ENCODE measurements at places on chromosomes 6 and 20. TPM values are rescaled to one million over a fixed set of nuclear protein-coding genes. Genes with fewer than 3 reads are reported as not detected.

The RIMS4 gene
- total RNA-seq, result 0.66 TPM

The SLC17A2 gene
- not detected for total RNA-seq

The TNNC2 gene
- total RNA-seq, result not detected

DNA sequence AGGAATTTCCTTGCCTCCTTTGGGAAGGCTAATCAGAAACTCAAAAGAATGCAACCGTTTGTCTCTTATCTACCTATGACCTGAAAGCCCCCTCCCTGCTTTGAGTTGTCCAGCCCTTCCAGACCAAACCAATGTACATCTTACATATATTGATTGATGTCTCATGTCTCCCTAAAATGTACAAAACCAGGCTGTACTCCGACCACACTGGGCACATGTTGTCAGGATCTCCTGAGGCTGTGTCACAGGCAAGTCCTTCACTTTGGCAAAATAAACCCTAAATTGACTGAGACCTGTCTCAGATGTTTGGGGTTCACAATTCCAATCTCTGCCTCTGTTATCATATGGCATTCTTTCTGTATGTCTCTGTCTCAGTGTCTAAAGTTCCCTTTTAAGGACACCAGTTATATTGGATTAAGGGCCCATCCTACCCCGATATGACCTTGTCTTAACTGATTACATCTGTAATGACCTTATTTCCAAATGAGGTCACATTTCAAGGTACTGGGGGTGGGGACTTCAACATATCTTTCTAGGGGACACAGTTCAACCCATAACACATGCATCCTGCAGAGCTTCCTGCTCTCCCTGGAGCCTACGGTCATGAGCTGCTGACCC is 513.5 kb upstream of the JARID2 start:
- H3K27ac ChIP-seq, result no peak overlapping the region
- no peaks in the 10 kb centered on the region for H3K27me3 ChIP-seq
- no peak overlapping the region for H3K4me3 ChIP-seq
- no peaks in the 10 kb centered on the region for H3K36me3 ChIP-seq
- DNase-seq, result no peak

GRCh38 chr6:98833057-98833306 is 1.4 kb upstream of the POU3F2 start:
- peaks cover 53% of the 10 kb centered on the region for H3K4me1 ChIP-seq
- H3K27me3 ChIP-seq, result peaks cover 100% of the 10 kb centered on the region
- H3K36me3 ChIP-seq, result no peaks in the 10 kb centered on the region
- peak; percentile 64 for DNase-seq
- no peak overlapping the region for H3K27ac ChIP-seq
- peak overlapping the region; percentile 57 for H3K4me3 ChIP-seq

DNA sequence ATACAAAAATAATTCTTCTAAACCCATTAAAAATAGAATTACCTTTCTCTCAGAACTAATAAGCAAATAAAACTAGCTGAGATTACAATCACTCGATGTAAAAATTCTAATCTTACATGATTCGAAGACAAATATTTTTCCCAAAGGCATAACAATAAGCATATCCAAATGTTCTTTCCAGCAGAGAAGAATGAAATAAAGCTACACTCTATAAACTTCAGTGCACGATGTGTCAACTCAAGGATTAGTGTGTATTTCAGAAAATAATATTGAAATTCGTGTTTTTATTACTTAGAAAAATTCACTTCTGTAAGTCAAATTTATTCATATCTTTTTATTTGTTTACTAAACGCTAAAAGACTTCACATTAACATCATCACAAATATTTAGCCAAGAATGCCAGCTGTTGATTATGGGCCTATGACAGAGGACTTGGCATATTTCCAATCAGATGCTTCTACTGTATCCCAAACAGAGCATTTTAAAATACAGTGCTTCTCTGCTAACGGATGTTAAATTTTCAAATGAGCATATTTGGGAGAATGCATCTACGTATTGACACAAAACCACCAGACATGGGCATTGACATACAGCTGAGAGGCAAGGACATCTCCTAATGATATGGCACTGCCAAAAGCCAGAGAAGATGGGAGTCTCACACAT is 54.7 kb upstream of the PDE7B start:
- no peak overlapping the region for H3K27ac ChIP-seq
- H3K27me3 ChIP-seq, result no peaks in the 10 kb centered on the region
- no peaks in the 10 kb centered on the region for H3K36me3 ChIP-seq
- no peaks in the 10 kb centered on the region for H3K4me1 ChIP-seq

- H3K36me3 ChIP-seq, result no peaks in the 10 kb centered on the region
- no peaks in the 10 kb centered on the region for H3K4me1 ChIP-seq
- H3K27me3 ChIP-seq, result no peaks in the 10 kb centered on the region
- peak overlapping the region; percentile 56 for H3K4me3 ChIP-seq
- peak overlapping the region; percentile 91 for H3K27ac ChIP-seq
Observed at GRCh38 chr20:35619196-35620095, 3.8 kb downstream of the SPAG4 start.

- no peak overlapping the region for H3K4me3 ChIP-seq
- no peaks in the 10 kb centered on the region for H3K36me3 ChIP-seq
- H3K4me1 ChIP-seq, result no peaks in the 10 kb centered on the region
Observed at GRCh38 chr6:152701863-152702401, 4.2 kb downstream of the MYCT1 start.

- no peak for DNase-seq
- H3K4me1 ChIP-seq, result no peaks in the 10 kb centered on the region
Observed at GRCh38 chr6:130858498-130859160, 31.4 kb downstream of the SMLR1 start.

- H3K27me3 ChIP-seq, result no peaks in the 10 kb centered on the region
- peak; percentile 89 for DNase-seq
- H3K36me3 ChIP-seq, result no peaks in the 10 kb centered on the region
- peak within 1 kb of the TSS; percentile 98 for H3K27ac ChIP-seq
Observed at GRCh38 chr6:151239603-151240035, at the start of gene AKAP12. AKAP12 (plus strand) TSS chr6:151239967; CDS start chr6:151240563, 596 bp downstream.

- H3K27ac ChIP-seq, result no peak overlapping the region
- peak; percentile 57 for DNase-seq
- no peak overlapping the region for H3K4me3 ChIP-seq
- H3K27me3 ChIP-seq, result no peaks in the 10 kb centered on the region
- H3K36me3 ChIP-seq, result peaks cover 30% of the 10 kb centered on the region
Observed at GRCh38 chr20:24984961-24985640, 7.5 kb downstream of the APMAP start.

DNA sequence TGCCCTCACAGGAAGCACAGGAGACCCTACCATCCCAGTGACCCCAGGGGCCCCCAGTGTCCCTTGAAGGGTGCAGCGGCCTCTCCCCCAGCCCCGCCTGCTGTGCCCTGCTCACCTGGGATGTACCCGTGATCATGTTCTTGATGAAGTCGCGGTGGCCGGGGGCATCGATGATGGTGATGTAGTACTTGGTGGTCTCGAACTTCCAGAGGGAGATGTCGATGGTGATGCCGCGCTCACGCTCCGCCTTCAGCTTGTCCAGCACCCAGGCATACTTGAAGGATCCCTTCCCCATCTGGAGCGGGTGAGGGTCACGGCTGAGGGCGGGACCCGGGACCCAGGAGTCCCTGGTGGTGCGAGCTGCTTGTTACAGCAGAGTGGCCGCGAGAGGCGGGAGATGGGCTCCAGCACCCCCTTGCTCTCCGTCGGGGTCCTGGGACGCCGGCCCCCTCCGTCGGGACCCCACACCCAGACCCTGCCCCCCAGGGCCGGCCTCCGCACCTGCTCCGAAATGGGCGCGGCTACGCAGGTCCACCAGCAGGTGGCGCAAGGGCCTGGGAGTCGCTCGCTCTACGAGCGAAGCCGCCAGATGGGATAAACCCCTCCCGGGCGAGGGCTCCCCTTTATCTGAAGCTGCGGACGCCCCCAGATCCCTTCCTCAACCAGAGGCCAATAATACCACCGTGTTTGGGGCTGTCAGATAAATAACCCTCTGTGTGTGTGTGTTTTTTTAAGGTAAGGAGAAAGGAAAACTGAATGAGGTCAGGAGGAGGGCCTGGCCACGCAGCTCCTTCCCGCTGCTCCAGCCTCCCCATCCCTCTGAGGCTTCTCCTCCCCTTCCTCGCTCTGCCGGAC is 2.9 kb downstream of the EEF1A2 start:
- peaks cover 47% of the 10 kb centered on the region for H3K27me3 ChIP-seq
- H3K4me1 ChIP-seq, result no peaks in the 10 kb centered on the region
- H3K36me3 ChIP-seq, result no peaks in the 10 kb centered on the region
- no peak overlapping the region for H3K27ac ChIP-seq

DNA sequence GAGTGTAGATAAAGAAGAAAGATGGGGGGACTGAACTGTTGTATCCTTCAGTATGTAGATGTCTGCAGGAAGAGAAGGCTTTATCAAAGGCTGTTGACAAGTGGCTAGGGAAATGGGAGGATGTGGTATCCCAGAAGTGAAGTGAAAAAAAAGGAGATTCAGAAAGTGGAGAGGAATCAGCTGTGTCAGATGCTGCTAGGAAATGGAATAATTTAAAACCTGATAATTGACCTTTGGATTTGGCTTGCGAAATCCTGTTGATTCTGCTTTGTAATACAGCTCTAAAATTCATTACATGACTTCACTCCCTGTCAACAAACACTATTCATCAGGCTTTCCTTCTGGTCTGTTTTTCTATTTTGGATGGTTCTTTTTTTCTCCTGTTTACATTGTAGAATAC is 41.7 kb downstream of the PHF3 start:
- H3K27me3 ChIP-seq, result no peaks in the 10 kb centered on the region
- no peak overlapping the region for H3K27ac ChIP-seq
- no peak overlapping the region for H3K4me3 ChIP-seq

GRCh38 chr20:58599966-58600365 is 51.1 kb upstream of the STX16 start:
- H3K36me3 ChIP-seq, result no peaks in the 10 kb centered on the region
- peak overlapping the region; percentile 85 for H3K27ac ChIP-seq
- no peaks in the 10 kb centered on the region for H3K27me3 ChIP-seq
- no peak for DNase-seq
- no peak overlapping the region for H3K4me3 ChIP-seq

DNA sequence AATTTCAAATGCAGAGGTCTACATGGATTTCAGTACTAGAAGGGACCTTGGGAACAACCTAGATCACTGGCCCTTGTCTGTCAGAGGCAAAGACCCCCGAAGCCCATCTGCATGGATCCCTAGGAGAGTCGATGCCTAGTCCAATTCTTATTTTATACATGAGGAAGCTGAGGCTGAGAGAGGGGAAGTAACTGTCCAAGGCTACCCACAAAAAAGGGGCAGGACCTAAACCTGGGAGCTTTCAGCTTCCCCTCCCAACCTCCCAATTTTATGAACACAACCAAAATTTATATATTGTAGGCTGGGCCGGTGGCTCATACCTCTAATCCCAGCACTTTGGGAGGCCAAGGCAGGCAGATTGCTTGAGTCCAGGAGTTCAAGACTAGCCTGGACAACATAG is 73.2 kb downstream of the TRERF1 start:
- no peaks in the 10 kb centered on the region for H3K4me1 ChIP-seq
- DNase-seq, result no peak
- H3K4me3 ChIP-seq, result no peak overlapping the region

DNA sequence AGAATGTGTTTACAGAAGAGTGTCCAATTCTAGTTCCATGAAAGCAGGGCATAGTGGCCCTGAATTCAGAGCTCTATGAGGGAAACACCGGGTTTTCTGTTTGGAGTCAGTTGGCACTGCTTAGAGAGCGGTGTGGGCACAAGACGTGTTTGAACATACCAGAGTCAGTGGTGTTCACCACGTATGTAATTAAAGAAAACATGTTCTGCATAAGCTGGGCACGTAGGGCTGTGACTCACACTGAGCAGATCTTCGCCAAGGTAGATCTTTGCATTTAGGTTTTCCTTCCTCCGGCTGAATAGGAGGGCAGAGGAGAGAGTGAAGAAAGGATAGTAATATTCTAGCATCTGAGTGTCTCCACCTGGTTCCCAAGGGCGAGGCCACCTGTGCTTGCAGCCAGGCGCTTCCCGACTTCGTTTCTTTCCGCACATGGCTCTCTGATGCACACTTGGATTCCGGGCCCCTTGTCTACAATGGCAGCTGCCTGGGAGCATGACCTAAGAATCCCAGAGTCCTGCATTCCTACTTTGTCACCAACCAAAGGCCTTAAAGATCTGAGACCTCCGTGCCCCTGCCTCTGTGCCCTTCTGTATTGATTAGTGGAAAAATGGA is 136.2 kb downstream of the ERMARD start:
- H3K27me3 ChIP-seq, result no peaks in the 10 kb centered on the region
- H3K4me1 ChIP-seq, result no peaks in the 10 kb centered on the region
- H3K27ac ChIP-seq, result no peak overlapping the region
- no peaks in the 10 kb centered on the region for H3K36me3 ChIP-seq
- DNase-seq, result no peak

- no peaks in the 10 kb centered on the region for H3K36me3 ChIP-seq
- no peak overlapping the region for H3K4me3 ChIP-seq
- no peaks in the 10 kb centered on the region for H3K27me3 ChIP-seq
- DNase-seq, result no peak
Observed at GRCh38 chr6:30836431-30836866, 47.9 kb upstream of the DDR1 start.

GRCh38 chr6:164008902-164009301 is 594.4 kb downstream of the QKI start:
- no peak overlapping the region for H3K4me3 ChIP-seq
- DNase-seq, result no peak
- no peaks in the 10 kb centered on the region for H3K36me3 ChIP-seq
- no peaks in the 10 kb centered on the region for H3K27me3 ChIP-seq
- no peaks in the 10 kb centered on the region for H3K4me1 ChIP-seq
- no peak overlapping the region for H3K27ac ChIP-seq

GRCh38 chr6:49636713-49637349 is at the start of gene RHAG:
RHAG (minus strand) TSS chr6:49636839; CDS start chr6:49636812, 27 bp downstream.
- no peaks in the 10 kb centered on the region for H3K27me3 ChIP-seq
- no peak within 1 kb of the TSS for H3K4me3 ChIP-seq
- H3K36me3 ChIP-seq, result no peaks in the 10 kb centered on the region
- H3K27ac ChIP-seq, result no peak within 1 kb of the TSS
- DNase-seq, result no peak

DNA sequence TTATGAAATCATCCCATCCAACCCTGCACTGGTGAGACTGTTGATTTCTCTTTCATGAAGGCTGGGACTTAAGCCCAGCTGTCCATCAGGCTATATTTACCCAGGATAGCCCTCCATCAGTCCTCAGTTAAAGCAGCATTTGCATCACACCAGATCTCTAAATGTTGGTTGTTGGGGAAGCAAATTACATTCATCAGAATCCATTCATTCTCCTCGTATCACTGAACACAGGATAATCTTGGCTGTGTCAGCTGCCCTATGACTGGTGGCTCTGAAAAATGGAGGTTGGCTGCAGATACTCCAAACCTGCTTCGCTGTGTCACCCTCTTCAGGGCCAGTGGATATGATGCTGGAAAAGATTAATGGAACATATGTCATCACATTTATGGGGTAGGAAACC is 718.3 kb downstream of the KIF16B start:
- no peak overlapping the region for H3K27ac ChIP-seq
- H3K36me3 ChIP-seq, result no peaks in the 10 kb centered on the region
- H3K4me3 ChIP-seq, result no peak overlapping the region
- no peak for DNase-seq
- no peaks in the 10 kb centered on the region for H3K4me1 ChIP-seq

DNA sequence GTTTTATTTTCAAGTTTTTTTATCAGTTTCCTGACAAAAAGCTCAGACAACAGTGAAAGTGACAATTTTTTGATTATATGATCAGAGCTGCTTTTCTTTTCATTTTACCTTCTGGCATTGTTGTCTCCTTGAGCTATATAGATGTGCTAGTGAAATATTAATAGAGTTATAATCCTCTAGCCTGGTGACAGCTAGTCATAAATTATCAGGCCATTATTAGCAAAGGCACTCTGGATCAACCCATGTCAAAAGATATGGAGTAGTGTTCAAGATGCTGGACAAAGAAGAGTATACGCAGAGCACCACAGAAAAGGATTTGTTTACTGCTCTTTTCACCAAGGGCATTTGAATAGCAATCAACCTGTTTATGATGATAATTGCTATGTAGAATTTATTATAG is 1230.1 kb downstream of the HACE1 start:
- H3K4me3 ChIP-seq, result no peak overlapping the region
- H3K27me3 ChIP-seq, result no peaks in the 10 kb centered on the region
- no peaks in the 10 kb centered on the region for H3K36me3 ChIP-seq
- H3K4me1 ChIP-seq, result no peaks in the 10 kb centered on the region
- no peak overlapping the region for H3K27ac ChIP-seq

All from sigmoid colon (tissue), 7 donors.